ENCODE measurements at places on chromosomes 3 and 15. TPM values are rescaled to one million over a fixed set of nuclear protein-coding genes. Genes with fewer than 3 reads are reported as not detected.

The ADAMTSL3 gene
- 3.0 TPM for total RNA-seq

The SLC28A1 gene
- total RNA-seq = not detected

The CCR3 gene
- not detected for total RNA-seq

DNA sequence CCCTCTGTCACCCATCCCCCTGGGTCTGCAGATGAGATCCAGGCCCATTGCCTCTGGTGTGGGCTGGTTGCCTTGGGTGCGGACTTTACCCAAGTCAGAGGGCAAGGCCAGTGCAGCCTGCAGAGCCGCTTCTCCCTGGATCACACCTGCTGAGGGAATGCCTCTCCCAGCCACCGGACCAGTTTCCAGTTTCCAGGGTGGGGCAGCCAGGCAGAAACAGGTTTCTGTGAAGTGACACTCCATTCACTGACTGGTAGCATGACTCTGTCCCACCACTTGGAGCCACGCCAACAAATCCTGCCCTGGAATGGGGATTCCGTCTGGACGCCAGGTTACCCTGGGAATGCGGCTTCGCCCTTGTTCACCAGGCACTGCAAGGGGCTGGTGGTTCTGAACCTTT, 30.0 kb downstream of the PAQR5 start:
- no peak overlapping the region for H3K27ac ChIP-seq
- no peak for DNase-seq
- H3K27me3 ChIP-seq = peaks cover 3% of the 10 kb centered on the region
- no peaks in the 10 kb centered on the region for H3K36me3 ChIP-seq
- H3K4me1 ChIP-seq = no peaks in the 10 kb centered on the region

Data from astrocyte (in vitro differentiated cells and primary cell).